Stomach (tissue), 19 donors: ENCODE measurements at places on chromosomes 12 and 14. TPM values are rescaled to one million over a fixed set of nuclear protein-coding genes. Genes with fewer than 3 reads are reported as not detected.

DNA sequence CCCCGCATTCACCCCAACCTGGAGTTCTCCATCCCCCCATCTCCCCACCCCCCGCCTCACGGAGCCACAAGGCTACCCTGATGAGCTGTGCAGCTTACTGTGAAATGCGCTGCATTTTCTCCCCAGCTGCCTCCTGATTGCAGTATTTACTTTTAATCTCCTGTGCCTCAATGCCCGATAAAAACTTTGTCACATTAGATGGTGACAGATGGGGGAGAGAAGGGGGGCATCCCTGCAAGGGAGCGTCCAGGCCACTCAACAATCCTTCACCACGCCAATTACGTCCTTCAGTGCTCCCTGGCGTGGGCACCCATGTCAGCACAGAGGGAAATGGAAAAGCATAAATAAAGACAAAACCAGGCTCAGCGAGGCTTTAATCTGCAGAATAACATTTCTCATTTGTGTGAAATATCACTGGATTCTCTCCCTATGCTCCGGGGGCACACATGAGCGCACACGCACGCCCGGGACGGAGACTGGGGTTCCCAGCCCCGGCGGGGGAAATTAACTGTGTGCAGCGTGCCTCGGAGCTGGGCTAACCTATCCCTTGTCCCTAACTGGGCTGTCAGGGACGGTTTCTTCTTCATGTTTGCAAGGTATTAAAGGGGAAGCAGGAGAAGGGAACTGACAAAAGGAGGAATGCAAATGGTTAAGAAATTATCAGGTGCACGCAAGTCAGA, 186.7 kb upstream of the VASH1 start:
- H3K4me1 ChIP-seq = no peaks in the 10 kb centered on the region
- H3K27me3 ChIP-seq = no peaks in the 10 kb centered on the region
- H3K36me3 ChIP-seq = no peaks in the 10 kb centered on the region
- H3K27ac ChIP-seq = no peak overlapping the region
- peak; percentile 46 for DNase-seq
- H3K4me3 ChIP-seq = no peak overlapping the region

GRCh38 chr12:95959107-95959506, 16.0 kb downstream of the AMDHD1 start:
- DNase-seq = no peak
- H3K4me3 ChIP-seq = no peak overlapping the region
- no peaks in the 10 kb centered on the region for H3K27me3 ChIP-seq
- H3K27ac ChIP-seq = no peak overlapping the region
- no peaks in the 10 kb centered on the region for H3K4me1 ChIP-seq

DNA sequence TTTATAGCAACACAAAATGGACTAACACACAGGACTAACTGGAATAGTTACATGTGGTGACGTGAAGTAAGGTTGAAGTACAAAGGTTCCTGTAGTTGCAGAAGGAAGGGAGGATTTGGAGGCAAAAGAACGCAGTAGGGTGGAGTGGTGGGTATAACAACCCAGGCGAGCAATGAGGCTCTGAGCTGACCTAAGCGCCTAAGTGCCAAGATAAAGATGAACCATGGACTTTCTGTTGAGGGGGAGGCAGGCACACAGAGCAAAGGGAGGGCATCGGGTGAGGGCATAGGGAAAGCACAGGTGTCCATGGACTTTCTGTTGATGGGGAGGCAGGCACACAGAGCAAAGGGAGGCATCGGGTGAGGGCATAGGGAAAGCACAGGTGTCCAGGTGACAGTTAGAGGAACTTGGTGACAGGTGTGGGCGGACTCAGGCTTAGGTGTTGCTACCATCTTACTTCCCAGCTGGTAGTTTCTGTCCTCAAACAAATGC, 15.2 kb downstream of the SCNN1A start:
- peak; percentile 62 for DNase-seq
- no peak overlapping the region for H3K4me3 ChIP-seq
- H3K36me3 ChIP-seq = no peaks in the 10 kb centered on the region
- H3K4me1 ChIP-seq = peaks cover 48% of the 10 kb centered on the region
- no peaks in the 10 kb centered on the region for H3K27me3 ChIP-seq

PRPF39 gene
- total RNA-seq = 12.5 TPM

DNA sequence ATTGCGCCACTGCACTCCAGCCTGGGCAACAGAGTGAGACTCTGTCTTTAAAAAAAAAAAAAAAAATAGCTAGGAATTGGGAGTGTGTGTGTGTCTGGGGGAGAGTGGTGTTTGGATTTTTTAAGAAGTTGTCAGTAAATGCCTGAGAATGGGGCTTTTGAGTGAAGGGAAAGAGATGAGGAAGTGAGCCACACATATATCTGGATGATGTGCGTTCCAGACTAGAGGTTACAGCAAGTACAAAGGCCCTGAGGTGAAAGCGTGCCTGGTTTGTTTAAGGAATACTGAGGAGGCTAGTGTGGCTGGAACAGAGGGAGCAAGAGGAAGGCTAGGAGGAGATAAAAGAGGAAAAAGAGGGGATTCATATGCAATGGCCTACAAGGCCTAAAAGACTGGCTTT, 70.0 kb downstream of the PAPLN start:
- no peaks in the 10 kb centered on the region for H3K27me3 ChIP-seq
- peaks cover 14% of the 10 kb centered on the region for H3K4me1 ChIP-seq
- DNase-seq = no peak
- H3K36me3 ChIP-seq = no peaks in the 10 kb centered on the region
- no peak overlapping the region for H3K4me3 ChIP-seq
- no peak overlapping the region for H3K27ac ChIP-seq

DNA sequence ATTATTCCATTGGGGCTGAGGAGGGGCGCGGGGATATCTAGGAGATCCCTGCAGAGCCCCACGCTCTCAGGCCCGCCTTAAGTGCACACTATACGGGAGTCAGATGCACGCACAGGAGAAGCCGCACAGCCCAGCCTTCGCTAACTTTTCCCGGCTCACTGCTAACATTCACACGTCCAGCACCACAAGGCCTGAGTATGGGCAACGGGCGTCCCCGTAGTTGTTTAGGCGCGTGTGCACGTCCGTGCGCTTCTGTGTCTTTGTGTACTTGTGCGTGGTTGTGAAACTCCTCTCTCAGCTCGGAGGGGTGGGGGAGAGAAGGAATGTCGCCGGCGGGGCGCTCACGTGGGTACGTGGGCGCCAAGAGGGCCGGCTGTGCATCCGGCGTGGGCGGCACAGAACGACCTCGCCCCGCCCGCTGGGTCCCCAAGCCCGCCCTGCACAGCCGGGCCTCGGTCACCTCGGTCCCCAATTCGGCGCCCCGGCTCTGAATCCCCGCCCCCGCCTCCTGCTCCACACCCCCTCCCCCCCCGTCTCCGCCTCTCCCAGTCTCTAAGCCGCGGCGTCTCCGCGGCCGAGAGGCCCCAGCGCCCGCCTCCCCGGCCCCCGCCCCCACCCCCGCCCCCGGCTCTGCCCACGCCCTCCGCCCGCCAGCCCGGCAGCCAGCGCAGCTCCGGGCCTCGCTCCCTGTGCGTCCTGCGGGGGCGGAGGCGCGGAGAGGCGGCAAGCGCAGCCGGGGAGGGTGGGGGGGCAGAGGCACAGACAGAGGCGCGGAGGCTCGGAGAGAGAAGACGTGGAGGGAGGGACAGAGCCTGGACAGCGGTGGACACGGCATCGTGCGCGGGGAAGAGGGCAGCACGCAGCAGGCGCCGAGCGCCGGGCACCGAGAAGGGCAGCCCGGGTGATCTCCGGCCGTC, at the start of gene NAB2:
Gene NAB2, plus strand, starts transcription at position 761 of the 917 bp plus-strand sequence. CDS start 158 bp downstream, outside the sequence.
- peaks cover 24% of the 10 kb centered on the region for H3K36me3 ChIP-seq
- H3K27me3 ChIP-seq = no peaks in the 10 kb centered on the region
- peak within 1 kb of the TSS; percentile 93 for H3K4me3 ChIP-seq
- H3K27ac ChIP-seq = peak within 1 kb of the TSS; percentile 98
- H3K4me1 ChIP-seq = peaks cover 75% of the 10 kb centered on the region
